ENCODE measurements at places on chromosomes 16 and 17.

- DNase-seq, result no peak
These were observed 81.3 kb upstream of the PLCG2 start for GRCh38 chr16:81697616-81698309.

DNA sequence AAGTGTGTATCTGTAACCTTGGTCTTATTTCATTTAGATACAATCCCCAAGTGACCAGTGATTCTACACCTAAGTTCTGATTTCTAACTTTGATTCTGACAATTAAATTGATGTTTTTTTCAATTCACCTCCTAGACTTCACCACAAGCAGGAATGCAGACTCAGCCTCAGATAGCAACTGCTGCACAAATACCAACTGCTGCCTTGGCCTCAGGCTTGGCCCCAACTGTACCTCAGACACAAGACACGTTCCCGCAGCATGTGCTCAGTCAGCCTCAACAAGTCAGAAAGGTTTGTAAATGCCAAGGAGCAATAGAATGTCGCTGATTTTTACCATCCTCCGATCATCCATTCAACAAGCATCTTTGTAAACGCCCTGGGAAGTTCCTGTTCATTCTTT, 177.7 kb downstream of the MRTFB start:
- no peak for DNase-seq

DNA sequence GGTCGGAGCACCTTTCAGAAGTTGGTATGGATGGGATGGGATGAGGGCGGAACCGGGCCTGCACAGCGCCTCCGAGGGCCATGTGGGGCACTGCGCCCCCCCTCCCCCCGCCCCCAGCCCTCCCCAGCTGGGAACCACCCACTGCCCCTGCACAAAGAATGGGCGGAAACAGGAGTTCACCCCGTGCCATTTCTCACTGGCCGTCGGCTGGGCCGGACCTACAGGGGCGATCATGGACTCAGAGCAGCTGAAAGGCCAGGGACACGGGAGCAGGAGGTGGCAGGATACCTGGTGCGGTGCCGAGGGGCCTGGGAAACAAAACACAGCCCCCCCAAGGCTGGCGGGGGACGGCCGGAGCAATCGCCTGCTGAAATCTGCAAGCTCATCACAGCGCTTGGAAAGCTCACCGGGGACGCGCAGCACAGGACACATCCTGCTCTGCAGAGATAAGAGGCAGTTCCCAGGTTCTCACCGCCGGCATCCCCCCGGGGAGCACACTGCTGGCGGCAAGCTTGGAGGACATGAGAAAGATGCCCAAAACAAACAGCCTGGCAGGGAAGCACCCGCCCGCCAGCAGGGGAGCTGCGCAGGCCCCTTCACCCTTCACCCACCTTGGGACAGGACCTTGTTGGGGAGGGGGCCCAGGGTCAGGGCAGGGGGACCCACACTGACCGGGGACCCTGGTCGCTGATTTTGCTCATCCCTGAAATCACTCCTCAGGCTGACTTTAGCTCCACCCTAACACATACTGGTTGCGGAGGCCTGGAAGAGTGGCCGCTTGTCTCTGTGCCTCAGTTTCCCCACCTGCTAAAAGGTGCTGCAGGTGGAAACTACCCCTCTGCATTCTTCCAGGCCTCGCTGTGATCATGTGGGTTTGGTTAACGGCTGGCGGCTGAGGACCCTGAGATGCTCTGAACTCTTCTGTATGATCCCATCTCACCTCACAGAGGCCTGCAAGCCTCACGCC, 263.9 kb downstream of the C16orf95 start:
- no peak for DNase-seq

GRCh38 chr16:5854027-5854426, 756.4 kb upstream of the EEF2KMT start:
- DNase-seq, result no peak

- no peak for DNase-seq
These were observed 85.1 kb downstream of the SOCS1 start for GRCh38 chr16:11170696-11171447.

DNA sequence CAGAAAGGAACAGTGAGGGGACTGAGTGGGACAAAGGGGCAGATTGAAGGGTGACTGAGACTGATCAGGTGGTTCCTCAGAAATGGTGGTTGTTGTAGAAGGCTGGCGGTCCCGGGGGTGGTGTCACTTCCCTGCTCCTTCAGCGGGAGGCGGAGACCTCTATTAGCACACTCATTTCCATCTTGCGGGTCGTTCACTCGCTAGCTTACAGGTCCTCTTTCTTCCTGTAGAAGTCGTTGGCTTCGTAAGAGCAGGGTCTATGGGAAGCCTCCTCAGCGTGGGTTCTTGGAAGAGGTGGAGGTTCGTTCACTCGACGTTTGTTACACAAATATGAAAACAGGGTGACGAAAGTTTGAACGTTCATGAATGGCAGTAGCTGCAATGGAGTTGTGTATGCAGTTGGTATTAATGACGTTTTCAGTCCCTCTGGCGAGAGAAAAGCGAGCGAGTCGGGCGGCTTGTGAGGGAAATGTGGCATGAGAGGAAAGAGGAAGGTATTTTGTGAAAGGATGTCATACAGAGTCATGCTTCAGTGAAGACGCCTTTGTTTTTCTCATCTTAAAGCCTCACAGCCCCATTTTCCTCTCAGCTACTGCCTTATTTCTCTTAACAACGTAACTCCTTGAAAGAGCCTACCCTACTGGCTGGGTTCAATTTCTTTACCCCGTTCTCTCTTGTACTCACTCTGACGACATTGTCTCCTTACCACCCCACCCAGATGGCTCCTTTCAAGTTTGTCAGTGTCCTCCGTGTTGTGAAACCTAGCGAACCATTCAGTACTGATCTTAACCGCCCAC, 667 bp downstream of the EFCAB13 start:
- DNase-seq, result peak; percentile 22

DNA sequence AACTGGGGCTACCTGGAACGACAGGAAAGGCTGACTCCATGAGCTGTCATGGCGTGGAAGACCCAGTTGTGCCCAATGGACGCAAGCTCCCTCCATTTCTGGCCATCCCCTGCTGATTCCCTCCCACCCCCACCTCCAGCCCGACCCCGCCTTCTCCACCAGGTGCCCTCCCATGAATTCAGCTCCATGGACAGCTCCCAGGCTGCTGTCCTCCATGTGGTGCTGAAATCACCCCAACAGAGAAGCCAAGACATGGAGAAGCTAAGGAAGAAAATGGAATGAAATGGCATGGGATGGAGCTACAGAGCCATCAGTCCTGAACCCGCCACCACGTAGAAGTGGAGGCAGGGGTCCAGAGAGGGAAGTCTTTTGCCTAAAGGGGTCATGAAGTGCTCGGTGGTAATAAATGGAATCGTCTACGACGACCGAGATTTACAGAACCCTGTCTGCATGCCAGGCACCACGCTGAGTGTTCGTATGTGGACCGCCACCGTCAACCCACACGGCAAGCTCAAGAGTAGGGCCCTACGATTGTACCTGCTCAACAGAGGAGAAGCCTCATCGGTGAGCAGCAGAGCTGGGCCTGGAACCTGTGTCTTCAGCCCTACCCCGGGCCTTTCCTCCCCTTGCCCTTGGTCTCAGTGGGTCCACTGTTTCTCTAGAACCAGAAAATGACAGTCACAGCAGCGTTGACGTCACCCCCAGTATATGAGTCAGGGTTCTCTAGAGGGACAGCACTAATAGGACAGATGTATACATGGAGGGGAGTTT, 9.3 kb upstream of the ZC3H18 start:
- no peak for DNase-seq

Measured in activated T-helper 9 cell treated with anti-CD3 and anti-CD28 coated beads, Interleukin-2, amount 50 U/mL, for 16 hours (primary cell).